Fibroblast of the conjunctiva (primary cell): ENCODE measurements at places on chromosomes 5 and 9.
A peak's percentile ranks its signal among the peaks of the same experiment; 100 is the strongest.

- no peak for DNase-seq
Measured at GRCh38 chr5:137442660-137443059, 56.5 kb downstream of the SPOCK1 start.

DNA sequence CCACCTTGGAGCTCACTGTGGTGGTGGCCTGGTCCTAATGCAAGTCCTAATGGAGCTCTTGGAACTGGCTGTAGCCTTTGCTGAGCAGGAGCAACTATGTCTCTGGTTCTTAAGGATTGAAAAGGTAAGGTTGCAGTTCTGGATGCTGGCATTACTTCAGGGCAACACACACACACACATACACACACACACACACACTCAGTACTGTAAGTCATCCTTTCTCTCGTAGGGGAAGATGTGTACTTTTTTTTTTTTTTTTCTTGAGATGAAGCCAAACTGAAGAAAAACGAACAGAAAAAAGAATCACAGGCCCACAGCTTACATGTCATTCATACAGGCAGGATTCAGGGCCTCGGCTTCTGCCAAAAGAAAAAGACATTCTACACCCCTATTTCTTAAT, 81.1 kb upstream of the RPS23 start:
- DNase-seq: no peak

- no peak for DNase-seq
Measured at GRCh38 chr5:94159144-94159543, 417.7 kb upstream of the POU5F2 start.

DNA sequence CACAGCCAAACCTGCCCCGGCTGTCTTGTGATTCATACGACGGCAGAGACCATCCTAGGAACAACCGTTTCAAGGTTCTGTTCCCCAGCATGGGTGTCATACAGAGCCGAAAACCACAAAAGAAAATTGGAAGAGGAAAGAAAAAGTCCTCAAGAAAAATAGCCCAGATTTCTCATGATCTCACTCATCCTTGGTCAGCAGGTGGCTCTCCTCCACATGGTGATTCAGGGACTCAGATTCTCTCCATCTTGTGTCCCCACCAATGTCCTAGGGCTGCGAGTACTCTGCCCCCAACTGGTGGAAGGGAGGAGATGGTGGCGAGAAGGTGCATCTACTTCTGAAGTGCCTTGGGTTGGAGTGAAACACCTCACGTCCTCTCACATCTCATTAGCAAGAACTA, 25.6 kb downstream of the PDZD2 start:
- DNase-seq: no peak

GRCh38 chr9:4850603-4851310, 58.0 kb downstream of the RCL1 start:
- DNase-seq: no peak

GRCh38 chr9:133161547-133161950, 2.2 kb downstream of the GBGT1 start:
- no peak for DNase-seq

DNA sequence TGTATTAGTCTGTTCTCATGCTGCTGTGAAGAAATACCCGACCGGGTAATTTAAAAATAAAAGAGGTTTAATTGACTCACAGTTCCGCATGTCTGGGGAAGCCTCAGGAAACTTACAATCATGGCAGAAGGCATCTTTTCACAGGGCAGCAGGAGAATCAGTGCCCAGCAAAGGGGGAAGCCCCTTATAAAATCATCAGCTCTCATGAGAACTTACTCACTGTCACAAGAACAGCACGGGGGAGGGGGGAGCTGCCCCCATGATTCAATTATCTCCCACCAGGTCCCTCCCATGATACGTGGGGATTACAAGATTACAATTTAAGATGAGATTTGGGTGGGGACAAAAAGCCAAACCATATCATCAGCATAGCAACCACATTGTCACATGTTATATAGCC, 102.5 kb downstream of the GPBP1 start:
- no peak for DNase-seq

GRCh38 chr5:150297236-150297890, 5.3 kb downstream of the ARSI start:
- DNase-seq: no peak

- no peak for DNase-seq
Measured at GRCh38 chr9:8208465-8208864, 408.9 kb upstream of the DMAC1 start.

DNA sequence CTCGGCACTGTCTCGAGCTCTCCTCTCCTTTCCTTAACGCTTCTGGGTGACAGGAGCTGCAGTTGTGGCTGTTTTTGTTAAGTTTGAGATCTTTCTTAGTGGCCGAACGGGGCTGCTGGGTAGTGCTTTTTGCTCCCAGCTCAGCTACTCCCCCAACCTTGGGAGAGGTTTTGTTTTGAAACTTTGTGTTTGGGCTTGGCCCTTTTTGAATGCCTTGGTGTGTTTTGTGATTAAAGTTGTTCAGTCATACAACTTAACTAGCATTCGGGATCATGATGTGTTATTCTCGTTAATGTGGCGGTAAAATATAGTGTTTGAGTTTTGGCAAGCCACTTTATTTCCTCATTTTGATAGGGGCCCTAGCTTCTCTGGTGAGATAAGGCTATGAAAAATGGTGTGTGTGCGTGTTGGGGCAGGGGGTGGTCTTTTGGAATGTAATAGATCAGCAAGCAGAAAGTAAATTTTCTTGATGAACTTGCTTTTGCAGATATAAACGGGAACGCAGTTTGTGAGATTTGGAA, 1.1 kb downstream of the KDM3B start:
- DNase-seq: peak; percentile 22

DNA sequence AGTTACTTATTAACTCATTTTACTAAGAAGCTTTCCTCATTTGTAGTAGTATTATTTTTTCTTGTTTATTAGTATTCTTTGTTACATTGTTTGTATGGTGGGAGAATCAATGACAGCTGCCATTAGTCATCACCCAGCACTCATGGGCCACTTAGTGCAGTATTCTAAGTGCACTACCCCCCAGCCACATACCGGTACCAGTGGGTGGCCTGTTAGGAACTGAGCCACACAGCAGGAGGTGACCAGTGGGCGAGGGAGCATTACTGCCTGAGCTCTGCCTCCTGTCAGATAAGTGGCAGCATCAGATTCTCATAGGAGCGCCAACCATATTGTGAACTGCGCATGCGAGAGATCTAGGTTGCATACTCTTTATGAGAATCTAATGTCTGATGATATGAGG, 24.2 kb upstream of the CAMLG start:
- no peak for DNase-seq

GRCh38 chr9:27940535-27940934, 367.3 kb upstream of the C9orf72 start:
- no peak for DNase-seq

- DNase-seq: no peak
Measured at GRCh38 chr5:160303690-160304089, 8.7 kb downstream of the CCNJL start.

DNA sequence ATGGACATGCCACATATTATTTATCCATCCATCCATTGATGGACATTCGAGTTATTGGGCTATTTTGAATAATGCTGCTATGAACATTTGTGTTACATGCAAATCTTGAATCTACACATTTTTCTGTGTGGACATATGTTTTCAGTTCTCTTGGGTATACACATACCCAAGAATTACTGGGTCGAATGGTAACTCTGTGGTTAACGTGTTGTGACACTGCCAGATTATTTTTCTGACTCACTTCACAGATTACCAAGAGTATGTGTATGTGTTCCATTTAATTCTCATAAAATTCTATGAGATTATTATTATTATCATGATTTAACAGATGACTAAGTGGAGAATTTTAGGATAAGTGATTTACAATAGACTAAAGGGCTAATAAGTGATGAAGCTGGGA, 26.7 kb downstream of the CYFIP2 start:
- no peak for DNase-seq

DNA sequence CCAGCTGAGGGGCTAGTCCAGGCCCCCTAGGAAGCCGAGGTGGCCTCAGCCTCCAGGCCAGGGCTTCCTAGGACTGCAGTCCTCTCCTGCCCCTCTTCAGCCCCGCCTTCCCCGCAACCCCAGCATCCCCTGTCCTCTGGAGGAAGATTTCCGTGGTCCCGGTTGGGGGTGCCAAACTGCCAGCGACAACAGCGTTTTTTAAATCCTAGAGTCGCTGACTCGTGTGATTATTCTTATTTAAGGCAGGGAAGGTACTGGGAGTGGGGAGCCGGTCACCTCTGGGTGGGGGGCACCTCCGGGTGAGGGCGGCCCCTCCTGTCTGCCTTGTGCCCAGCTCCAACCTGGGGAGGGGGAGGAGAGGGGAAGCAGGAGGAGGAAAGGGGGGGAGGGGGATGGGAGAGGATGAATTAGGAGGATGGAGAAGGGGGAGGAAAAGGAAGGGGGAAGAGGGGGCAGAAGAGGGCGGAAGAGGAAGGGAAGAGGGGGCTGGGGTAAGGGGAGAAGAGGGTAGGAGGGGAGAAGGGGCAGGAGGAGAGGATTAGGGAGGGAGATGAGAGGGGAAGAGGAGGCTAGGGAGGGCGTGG, 173.1 kb upstream of the IER5L start:
- no peak for DNase-seq

DNA sequence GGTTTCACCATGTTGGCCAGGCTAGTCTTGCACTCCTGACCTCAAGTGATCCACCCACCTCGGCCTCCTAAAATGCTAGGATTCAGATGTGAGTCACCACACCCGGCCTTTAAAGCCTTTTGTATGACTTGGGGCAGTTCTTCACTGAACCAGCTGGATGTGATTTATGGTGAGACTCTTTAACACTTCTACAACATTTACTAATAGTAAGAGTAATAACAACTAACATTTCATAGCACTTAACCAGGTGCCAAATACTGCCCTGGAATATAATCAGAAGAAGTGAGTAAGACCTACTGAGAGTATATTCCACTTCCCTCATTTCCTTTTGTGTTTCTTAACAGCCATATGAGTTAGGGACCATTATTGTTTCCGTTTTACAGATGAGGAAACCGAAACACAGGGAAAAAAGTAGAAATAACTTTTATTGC, 10.0 kb downstream of the ZSWIM6 start:
- peak; percentile 48 for DNase-seq

GRCh38 chr5:168528521-168529373, at the start of gene FBLL1:
Gene FBLL1 (plus strand): TSS chr5:168529305. CDS start chr5:168529505, 200 bp downstream.
- DNase-seq: no peak

- no peak for DNase-seq
Measured at GRCh38 chr5:116675626-116675910, 100.9 kb upstream of the SEMA6A start.

GRCh38 chr9:131671133-131671520, 68.7 kb downstream of the RAPGEF1 start:
- DNase-seq: no peak

DNA sequence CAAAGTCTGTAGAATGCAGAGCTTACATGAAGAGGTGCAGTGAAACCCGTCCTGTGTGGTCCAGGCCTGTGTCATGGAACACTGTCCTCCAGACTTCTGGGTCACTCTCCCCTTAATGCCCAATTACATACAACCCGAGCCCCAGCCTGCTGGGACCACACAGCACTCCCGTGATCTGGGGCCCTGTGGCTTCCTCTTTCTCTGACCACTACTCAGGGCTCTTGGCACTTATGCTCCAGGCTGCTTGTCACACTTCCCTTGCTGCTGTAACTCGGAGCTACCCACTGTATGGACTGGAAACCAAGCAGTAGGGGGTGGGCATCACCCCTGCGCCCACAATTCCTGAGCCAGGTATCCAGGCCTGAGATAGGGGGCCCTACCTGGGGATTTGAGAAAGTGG, 10.3 kb upstream of the IL3 start:
- no peak for DNase-seq

GRCh38 chr9:105282870-105283621, 38.6 kb downstream of the SLC44A1 start:
- DNase-seq: no peak

GRCh38 chr9:111020594-111020993, 17.7 kb downstream of the LPAR1 start:
- no peak for DNase-seq
